ENCODE measurements at places on chromosomes 2 and 18.

DNA sequence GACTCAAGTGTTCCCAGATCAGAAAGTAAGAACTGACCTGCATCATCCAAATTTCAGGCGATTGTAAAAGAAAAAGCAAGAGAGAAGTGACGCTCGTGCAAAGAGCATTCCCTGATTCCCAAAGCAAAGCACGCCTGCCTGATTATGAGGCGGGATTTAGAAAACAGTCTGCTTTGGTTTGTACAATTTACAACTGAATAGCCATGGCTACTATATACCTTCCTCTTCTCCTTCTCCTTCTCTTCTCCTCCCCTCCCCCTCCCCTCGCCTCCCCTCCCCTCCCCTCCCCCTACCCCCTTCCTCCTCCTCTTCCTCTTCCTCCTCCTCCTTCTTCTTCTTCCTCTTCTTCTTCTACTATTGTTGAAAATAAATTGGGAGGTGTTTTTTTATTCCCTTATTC is 782.9 kb downstream of the GALR1 start:
- no peak for DNase-seq

DNA sequence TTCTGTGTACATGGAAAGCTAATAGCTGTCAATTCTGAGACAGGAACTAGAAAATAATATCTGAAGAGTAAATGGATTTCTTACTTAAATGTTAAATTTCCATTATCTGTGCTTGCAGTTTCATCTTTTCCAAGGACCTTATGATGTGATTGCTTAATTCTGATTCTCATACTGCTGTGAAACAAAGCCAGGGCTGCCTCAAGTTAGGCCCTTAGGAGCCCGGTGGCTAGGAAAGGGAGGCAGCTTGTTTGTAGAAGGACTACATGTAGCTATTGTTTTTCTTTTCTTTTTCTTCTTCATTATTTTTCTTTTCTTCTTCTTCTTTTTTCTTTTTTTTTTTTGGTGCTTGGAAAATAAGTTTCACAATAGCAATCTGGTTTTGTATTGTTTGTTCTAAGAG is 50.5 kb downstream of the XRCC5 start:
- no peak for DNase-seq

DNA sequence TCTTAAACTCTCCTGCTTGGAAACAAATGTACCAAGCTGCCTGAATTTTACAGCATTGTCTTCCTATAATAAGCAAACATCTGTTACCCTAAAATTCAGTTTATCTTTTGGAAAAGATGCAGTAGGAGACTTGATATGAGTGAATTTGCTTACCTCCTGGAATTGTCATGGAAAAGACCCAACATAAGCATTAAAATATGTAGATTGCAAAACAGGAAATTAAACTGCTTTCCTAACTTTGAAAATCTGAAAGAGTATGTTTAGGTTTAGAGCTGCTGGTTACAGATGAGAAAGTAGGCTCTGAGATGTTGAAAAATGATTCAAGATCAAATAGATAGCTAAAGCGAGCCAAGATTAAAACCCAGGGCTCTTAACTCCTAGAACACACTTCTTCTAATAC is 316.5 kb downstream of the SOX11 start:
- no peak for DNase-seq

GRCh38 chr2:42788-43187 is 3.5 kb downstream of the FAM110C start:
- no peak for DNase-seq

- DNase-seq, result no peak
Observed at GRCh38 chr2:37619959-37620300, 51.5 kb downstream of the CDC42EP3 start.

DNA sequence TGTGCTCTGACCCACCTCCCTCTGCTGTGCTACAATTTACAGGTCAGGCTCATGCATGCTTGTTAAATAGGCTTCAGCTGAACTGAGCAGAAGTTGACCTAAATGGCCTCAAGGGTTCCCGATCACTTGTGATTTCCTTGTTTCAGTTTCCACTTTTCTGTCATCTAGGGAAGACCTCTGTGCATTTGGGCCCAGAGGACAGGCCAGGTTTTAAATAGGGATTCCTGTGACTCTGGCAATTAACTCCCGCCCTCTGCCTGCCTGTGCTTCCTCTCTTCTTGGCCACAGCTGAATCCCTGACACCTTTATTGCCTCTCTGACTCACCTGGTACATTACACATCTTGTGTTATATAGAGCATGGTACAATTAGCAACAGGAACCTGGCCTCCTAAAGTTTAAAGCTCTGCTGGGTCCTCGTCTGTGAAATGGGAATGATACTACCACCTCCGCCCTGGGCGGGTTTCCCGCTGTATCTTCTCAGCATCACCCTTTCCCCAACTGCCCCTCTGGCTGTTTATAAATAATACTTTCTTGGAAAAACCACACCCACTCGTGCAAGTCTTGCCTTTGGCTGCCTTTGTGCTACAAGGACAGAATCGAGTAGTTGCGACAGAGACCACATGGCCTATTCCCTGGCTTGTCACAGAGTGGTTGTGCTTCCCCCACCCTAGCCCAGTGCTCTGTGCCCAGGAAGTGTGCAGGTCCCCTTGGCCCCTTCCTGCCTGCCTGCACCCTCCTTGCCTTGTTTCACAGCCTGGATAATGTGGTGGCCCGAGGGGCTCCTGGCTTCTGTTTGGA is 7.9 kb downstream of the CABLES1 start:
- DNase-seq, result peak; percentile 91

- no peak for DNase-seq
Observed at GRCh38 chr2:23134726-23135125, 250.3 kb upstream of the KLHL29 start.

DNA sequence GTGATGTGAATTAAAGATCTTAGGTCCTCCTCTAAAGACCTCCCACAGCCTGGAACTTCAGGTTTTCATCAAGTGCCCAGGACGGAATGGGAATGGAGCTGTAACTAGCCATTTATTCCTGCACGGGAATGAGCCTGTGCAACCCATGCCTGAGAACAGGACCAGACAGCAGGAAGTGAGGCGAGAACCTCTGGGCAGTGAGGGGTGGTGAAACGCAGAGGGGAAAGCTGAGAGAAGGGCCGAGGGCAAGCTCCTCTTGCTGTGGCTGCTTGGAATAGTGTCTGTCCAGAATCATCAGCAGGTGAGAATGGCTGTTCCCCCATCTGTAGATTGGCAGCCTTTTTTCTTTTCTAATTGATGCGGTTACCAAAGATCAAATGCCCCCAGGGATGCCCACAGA is 4.8 kb upstream of the RALB start:
- no peak for DNase-seq

DNA sequence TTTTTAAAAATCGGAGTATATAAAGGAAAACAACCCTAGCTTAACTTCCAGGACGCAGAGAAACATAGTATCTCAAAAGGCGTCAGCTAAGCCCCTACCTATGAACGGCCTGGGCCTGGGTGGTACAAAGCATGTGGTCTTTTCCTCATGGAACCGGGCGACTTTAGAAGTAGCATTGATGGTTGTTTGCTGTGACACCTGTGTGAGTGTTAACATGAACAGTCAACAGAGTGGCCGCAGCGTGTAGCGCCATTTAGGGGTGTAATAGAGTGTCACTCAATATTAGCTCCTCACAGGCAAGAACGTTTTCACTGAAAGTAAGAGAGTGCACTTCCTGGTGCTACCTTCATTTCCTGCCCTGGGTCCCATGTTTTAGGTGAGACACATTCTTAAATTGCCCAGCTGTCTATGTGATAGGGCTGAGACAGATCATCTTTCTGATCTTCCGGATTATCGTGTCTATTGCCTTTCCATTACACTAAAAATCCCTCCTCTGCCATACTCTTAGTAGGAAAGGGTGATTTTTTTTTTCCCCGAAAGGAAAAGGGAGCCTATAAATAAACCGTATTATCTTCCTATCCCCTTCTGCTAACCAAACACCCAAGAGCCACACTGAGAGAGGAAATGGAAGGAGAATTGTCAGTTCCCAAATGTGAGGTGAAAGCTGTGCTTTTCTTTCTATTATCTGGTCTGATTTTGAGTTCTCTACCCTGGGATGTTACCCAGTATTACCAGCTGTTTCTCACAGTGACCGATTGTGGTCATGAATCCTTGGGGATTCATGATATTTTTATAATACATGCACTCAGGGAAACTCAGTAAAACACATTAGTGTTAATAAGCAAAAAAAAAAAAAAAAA is 1.3 kb downstream of the GORASP2 start:
- DNase-seq, result peak; percentile 85

- DNase-seq, result peak; percentile 77
Observed at GRCh38 chr2:28393114-28393836, 617 bp downstream of the FOSL2 start.

GRCh38 chr2:78553866-78554647 is 471.4 kb upstream of the REG3G start:
- DNase-seq, result no peak

DNA sequence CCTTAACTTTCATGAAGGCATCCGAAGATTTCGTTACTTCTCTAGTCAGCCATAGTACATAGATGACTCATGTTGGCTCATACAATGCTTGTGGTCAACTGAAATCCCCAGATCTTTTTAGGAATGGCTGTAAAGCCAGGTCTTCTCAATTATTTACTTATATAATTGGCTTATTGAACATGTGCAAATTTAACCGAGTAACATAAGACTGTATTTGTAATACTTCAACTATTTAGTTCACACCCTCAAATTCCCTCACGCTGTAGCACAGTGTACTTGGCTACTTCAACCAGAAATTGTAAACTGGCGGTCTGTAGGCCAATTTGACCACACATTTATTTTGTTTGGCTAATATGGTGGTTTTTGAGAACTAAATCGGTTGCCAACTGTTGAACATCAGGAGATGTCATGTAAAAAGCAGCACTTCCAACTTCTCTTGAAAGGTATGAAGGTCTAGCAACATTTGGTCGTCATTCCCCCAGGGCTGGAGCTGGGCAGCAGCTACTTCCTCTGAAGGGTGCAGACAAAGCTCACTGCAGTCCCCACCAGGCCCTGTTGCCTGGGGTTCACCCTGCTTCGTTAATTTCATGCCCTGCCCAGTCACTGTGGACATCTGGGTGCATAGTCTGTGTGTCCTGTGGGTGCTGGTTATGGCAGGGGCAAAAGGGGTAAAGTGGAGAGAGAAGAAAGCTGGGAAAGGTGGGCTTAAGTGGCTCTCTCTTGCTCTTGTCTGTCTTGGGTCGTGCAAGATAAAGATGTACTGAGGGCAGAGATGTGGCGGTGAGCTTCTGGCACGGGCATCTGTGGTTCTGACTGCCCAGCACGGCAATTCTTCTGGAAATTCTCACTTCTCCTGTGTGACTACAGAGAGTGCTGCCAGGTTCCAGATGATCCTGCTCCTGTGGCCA is 3.2 kb upstream of the SH3RF3 start:
- no peak for DNase-seq

GRCh38 chr2:61910603-61911002 is 5.1 kb downstream of the COMMD1 start:
- peak; percentile 27 for DNase-seq

DNA sequence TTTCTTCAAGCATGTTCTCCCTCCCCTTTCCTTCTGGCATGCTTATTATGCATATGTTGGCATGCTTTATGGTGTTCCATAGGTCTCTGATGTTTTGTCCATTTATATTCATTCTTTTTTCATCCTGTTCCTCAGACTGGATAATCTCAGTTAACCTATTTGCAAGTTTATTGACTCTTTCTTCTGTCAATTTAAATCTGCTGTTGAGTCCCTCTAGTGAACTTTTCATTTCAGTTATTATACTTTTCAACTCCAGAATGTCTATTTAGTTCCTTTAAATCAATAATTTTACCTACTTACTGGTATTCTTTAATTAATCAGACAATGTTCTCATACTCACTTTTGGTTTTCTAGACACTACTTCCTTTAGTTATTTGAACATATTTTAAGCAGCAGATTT is 101.2 kb downstream of the GALNT14 start:
- no peak for DNase-seq

- no peak for DNase-seq
Observed at GRCh38 chr18:35991696-35992095, 19.2 kb downstream of the RMP24 start.

GRCh38 chr2:39606585-39606984 is 59.1 kb upstream of the TMEM178A start:
- DNase-seq, result no peak

DNA sequence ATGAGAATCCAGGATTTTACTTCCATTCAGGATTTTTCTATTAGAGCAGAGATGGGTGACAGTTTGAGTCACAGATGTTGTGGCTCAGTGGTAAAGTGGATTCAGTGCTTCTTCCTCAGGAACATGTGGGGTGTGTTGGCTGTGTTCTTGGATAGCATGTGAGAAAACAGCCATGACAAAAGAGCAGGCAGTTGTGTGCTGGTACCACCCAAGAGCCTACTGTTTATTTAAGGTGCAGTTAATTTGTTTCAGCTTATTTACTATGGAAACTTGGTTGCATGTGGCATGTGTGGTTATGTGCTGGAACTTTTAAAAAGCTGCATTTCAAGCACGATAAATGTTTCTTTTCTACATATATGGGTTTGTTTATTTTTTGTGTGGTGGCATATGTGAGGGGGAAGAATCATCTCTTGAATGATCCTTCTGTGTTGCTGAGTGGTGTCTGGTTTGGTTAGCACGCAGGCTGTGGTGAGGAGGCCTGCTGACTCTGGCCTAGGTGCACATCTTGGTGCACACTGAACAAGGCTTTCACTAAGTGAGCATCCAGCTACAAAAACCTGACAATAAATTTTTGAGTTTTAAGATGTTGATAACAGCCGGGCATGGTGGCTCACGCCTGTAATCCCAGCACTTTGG is 67.3 kb downstream of the SPTBN1 start:
- no peak for DNase-seq

- DNase-seq, result no peak
Observed at GRCh38 chr2:139730197-139730596, 950.0 kb upstream of the NXPH2 start.

GRCh38 chr2:11310212-11310611 is 34.2 kb downstream of the ROCK2 start:
- DNase-seq, result no peak

DNA sequence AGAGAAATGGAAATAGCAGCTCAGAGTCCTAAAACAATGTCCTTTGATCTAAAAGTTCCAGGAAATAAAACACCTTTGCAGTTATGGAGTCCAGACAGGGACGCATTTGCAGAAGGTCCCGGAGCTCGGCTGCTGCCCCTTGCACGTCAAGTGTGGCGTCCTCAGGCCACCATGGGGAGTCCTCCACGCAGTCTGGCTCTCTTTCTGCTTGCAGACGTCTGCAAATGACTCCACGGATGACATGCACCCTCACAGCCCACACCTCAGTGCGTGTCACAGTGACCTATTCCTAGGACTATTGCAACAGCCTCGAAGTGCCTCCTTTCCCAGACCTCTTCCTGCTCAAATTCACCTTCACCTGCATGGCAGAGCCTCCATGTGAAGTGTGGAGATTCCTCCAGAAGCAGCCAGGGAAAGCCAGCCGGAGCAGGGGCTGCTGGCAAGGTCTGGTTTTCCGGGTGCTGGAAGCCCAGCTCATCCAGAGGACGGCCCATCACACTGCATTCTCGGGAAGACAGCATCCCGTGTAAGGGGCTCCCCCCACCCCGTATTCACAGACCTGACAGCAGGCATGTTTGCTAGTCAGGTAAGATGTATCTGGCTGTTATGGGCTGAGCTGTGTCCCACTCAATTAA is 137.7 kb downstream of the ASB1 start:
- no peak for DNase-seq

GRCh38 chr18:68723539-68723938 is 8.6 kb upstream of the TMX3 start:
- DNase-seq, result no peak

- no peak for DNase-seq
Observed at GRCh38 chr2:240585101-240585500, 1.4 kb upstream of the CAPN10 start.

Measured in hematopoietic multipotent progenitor cell treated with erythropoietin and hydrocortisone succinate and interleukin-3 and kit ligand, for 4 days (in vitro differentiated cells).